PC-9 (cell line): ENCODE measurements at places on chromosomes 7 and 10. TPM values are rescaled to one million over a fixed set of nuclear protein-coding genes. Genes with fewer than 3 reads are reported as not detected.

GRCh38 chr10:96747734-96748550 lies 27.6 kb upstream of the PIK3AP1 start:
- H3K4me1 ChIP-seq = no peaks in the 10 kb centered on the region
- DNase-seq = no peak
- H3K36me3 ChIP-seq = no peaks in the 10 kb centered on the region
- no peak overlapping the region for H3K4me3 ChIP-seq

SPDYE6 gene
- not detected in 2 replicates for total RNA-seq

IGF2BP3 gene
- total RNA-seq = 132 and 139 TPM in 2 replicates

- DNase-seq = no peak
- no peaks in the 10 kb centered on the region for H3K27me3 ChIP-seq
- no peaks in the 10 kb centered on the region for H3K36me3 ChIP-seq
- H3K27ac ChIP-seq = no peak overlapping the region
Measured at GRCh38 chr10:132611986-132612385, 74.4 kb downstream of the INPP5A start.

GRCh38 chr10:12279281-12279680 lies 70.1 kb upstream of the CAMK1D start:
- no peak for DNase-seq
- no peak overlapping the region for H3K4me3 ChIP-seq
- no peaks in the 10 kb centered on the region for H3K36me3 ChIP-seq

CNNM1 gene
- not detected in 2 replicates for total RNA-seq
